ENCODE measurements at places on chromosomes 11 and 22.

DNA sequence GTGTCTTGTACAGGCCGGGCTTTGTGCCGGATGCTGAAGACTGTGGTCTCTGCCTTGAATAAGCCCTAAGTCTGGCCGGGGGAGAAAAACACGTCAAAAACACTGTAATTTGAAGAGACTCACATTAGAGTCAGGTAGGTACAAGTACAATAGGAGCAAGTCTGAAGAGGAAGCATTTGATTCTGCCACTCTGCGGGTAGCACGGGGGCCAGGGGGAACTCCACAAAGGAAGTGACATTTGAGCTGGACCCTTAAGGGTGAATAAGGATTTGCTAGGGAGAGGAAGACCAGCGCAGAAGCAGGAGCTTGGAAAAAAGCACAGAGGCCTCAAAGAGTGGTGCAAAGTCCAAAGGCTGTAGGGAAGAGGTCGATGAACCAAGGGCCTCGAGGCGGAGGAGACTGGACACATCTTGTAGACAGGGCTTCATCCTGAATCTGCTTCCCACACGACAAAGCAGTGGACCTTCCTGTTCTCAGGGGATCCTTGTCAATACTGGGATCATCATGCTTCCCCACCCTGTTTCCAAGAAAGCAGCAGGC, 38.7 kb downstream of the BUD13 start:
- no peak for DNase-seq

DNA sequence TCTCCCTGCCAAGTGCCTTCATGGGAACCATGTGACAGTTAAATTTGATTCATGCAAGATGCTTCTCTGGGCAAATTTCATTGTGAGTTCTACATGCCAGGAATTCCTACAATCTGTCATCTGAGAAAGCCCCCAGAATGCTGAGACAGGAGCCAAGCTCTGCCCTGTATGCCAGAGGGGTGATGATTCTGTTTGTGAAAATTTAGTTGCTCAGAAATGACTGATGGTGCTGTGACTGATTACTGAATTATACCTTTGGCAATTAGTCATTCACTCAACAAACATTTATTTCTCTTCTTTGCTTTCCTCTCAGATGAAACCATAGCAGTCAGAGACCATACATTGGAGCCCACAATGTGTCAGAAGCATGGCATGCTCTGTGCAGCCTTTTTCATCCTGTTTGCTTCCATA, 69.0 kb upstream of the ZBED5 start:
- DNase-seq, result no peak

GRCh38 chr11:110199184-110199981, 97.0 kb downstream of the RDX start:
- no peak for DNase-seq

- no peak for DNase-seq
Observed at GRCh38 chr11:44877571-44878497, 72.8 kb downstream of the TP53I11 start.

- no peak for DNase-seq
Observed at GRCh38 chr11:107752949-107753822, 41.3 kb upstream of the SLN start.

GRCh38 chr11:36069576-36070212, 125.8 kb downstream of the LDLRAD3 start:
- DNase-seq, result no peak

DNA sequence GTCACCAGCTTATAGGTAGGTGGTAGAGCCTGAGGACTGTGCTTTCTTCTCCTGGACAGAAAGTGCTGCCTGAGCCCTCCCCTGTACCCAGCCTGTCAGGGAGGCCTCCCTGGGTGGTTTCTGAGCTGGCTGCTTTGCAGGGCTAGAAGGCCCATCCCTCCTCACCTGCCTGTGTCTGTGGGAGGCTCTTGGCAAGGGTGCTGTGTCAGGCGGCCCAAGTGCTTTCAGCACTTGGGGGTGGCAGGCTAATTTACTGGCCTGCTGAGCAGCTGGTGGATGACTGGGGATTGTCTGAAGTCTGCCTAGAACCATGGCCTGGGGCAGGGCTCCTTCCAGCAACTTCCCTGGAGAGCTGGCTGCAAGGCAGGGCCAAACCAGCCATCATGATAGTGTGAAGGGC, 139.0 kb upstream of the NAV2 start:
- no peak for DNase-seq

- no peak for DNase-seq
Observed at GRCh38 chr11:72544589-72544988, 110.3 kb upstream of the CLPB start.

DNA sequence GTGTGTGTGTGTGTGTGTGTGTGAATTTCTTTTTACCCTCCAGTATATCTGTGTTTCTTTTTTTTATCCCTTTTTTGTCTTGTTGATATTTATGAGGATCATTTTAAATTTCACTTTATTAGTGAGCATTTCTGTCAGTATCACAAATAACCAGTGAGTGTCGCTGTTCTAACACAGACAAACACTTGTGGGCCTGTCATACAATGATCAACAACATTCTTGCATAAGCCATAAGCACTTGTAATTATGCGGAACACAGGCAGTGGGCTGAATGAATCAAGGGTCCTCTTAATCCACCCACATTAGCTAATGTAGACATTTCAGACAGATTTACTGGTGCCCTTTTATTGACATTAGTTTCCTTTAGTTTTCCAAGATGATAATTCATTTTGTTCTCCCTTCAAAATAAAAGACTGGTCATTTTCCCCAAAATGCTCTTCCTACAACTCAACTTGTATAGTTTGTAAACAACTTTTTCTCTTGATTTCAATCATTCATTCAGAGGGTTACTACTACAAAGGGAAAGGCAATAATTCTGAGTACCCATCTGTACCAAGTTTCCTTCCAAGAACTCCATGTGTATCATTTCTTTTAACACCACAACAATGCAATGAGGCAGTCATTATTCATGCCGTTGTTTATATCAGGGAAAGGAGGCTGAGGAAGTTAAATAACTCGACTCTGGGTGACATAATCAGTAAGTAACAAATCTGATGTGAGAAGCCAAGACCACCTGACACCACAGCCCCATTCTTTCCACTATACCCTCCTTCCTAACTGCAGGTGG, 34.5 kb upstream of the ANO3 start:
- DNase-seq, result no peak
